ENCODE measurements at places on chromosomes 1 and 21.

DNA sequence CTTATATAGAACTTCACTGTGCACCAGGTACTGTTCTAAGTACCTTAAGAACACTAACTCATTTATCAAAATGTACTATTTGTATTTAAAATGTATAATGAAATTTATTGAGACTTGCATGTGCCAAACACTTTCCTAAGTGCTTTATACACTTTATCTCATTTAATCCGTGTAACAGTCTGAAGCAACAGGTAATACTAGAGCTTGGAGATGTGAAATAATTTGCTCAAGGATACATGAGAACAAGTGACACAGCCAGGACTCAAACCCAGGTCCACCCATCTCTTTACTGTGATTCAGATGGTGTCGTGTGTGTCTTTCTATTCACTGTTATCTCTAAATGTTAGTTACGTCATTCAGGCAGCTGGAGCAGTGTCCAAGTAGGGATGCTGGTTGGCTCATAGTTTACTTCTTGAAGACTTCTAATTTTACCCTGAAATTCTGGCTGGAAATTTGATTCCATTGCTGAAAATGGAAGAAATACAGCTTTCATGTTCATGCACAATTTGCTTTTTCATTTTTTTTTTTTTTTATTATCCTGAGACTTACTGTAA lies 169.7 kb upstream of the UBE2U start:
- no peak for DNase-seq

GRCh38 chr1:220391491-220391890 lies 119.2 kb upstream of the RAB3GAP2 start:
- DNase-seq, result no peak

DNA sequence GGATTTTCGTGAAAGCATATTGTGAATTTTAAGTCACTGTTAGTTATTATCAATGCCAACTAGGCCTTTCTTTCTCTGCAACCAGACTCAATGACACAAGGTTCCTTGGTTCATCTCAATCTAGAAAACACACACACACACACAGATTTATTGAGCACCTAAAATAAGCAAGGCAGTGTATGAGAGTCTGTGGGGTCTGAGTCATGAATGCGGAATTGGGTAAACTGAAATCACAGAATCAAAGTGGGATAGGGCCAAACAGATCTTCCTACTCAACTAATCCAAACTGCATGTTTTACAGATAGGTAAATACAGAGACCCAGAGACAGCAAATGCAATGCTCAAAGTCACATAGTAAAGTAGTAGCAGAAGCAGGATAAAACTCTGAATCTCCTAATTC lies 48.5 kb upstream of the NRDC start:
- DNase-seq, result no peak

DNA sequence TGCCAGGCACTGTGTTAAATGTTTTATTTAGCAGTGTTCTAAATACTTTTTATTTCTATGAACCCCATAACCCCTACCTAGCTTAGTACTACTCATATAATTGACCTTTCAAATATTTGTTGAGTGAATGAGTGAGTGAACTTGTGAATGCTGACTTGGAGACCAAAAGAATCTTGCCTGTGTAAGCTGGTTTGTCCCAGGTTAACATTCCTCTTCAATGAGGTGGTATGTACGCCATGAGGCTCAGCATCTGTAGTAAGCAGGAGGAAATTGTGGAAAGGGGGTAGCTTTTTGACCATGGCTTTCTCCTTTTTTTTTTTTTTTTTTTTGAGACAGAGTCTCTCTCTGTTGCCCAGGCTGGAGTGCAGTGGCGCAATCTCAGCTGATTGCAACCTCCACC lies 14.6 kb downstream of the MED18 start:
- DNase-seq, result no peak

- peak; percentile 8 for DNase-seq
Observed at GRCh38 chr1:77348549-77348948, 66.7 kb downstream of the AK5 start.

DNA sequence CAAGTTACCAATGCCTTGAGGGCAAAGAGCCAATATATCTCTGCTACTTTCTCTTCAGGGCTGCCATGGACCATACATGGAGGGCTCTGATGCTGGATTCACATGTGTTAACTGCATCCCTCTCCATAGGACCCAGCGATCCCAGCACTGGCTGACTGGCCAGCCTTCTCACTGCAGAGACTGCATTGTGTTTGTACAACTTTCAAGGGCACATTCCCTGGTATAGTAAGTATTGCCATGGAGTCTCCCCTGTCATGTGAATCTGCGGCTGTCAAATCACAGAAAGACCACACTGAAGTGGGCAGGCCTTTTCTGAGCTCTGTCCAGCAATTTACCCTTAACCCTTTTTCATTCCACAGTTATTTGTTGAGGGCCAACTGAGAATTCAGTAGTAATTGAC lies 449.8 kb downstream of the OMA1 start:
- no peak for DNase-seq

- no peak for DNase-seq
Observed at GRCh38 chr1:77322061-77322900, 40.5 kb downstream of the AK5 start.

DNA sequence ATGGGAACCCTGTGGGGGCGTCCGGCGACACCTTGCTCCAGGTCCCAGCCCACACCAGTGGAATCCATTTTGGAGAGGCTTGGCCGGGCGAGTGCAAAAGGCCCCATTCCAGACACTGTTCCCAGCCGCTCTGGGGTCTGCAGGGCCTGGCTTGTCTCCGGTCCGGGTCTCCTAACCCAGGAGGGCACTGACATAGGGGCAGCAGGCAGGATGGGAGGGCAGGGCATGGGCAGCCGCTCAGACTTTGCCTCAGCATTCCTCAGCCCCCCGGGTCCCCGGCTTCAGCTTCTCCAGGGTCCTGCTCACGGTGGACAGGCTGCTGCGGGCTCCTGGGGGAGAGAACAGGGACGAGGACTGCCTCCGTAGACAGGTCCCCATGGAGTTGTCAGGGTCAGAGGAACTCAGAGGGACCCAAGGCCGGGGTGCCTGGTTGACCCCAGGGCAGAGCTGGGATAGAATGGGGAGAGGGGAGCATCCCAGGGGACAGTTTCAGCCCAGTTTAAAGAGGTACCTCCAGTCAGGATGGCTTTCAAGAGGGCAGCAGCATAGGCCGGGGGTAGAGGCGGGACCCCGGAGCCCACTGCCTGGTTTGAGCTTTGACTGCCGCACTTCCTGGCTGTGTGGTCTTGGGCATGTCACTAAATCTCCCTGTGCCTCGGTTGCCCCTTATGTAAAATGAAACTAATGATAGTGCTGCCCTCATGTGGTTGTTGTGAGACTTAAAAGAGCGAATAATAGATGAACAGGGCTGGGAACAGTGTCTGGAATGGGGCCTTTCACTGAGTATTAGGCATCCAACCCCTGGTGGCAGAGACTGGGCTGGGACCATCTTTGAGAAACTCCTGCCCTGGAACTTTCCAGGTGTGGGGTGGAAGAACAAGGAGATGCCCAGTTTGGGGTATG lies 3.7 kb downstream of the KNCN start:
- peak; percentile 15 for DNase-seq

- no peak for DNase-seq
Observed at GRCh38 chr1:1432274-1432950, 3.1 kb upstream of the VWA1 start.

All from suppressor macrophage (primary cell).